MG63 (cell line): ENCODE measurements at places on chromosomes 13 and 19.

DNA sequence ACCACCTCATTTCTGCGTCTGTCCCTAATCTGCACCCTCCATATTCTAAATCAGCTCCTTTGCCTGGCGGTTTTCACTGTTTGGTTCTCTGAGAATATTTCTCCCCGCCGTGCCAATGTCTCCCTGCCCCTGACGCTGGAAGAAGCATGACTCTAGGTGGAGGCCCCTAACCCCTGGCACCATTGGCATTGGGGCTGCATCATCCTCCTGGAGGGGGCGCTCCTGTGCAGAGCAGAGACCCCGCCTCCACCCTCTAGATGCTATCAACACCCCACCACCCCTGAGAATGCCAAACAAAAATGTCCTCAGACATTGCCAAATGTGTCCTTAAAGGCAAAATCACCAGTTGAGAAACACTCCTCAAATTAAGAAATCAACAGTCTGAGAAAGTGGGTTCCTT, 6.5 kb downstream of the ZSCAN5B start:
- DNase-seq, result no peak

DNA sequence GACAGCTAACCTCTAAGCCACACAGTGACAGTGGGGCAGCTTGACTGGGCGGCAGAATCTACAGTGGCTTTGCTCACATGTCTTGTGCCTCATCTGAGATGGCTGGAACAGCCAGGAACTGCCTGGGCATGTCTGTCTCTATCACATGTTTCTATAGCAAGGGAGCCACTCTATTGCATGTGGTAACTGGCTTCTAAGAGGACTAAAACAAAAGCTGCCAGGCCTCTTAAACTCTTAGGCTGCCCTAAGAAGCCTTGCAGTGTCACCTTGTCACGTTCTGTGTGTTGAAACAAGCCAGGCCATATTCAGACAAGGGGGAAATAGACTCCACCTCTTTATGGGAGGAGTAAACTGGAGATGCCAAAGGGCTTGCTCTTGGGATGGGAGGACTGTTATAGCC, 122.9 kb upstream of the MAB21L1 start:
- DNase-seq, result no peak

DNA sequence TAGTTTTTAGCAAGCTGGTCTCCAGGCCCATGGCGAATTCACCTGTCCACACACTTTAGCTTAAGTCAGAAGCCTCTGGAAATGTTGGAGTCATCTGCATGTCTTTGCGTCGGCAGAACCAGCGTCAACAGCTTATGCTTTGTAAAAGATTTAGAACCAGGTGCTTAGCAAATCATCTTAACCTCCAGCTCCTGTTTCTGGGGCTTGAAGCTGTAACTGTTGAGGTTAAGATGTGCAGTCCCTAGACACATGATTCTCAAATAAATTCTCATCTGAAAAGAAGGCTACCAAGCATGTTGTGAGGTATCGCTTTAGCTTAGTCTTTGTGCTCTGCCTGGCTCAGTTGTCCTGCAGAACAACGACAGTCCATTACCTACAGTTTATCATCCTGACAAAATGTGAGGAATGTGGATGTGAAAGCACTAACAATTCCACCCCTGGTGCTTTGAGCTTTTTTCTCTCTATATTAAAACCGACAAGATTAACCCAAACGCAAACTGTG, 4.4 kb downstream of the EFNB2 start:
- no peak for DNase-seq

DNA sequence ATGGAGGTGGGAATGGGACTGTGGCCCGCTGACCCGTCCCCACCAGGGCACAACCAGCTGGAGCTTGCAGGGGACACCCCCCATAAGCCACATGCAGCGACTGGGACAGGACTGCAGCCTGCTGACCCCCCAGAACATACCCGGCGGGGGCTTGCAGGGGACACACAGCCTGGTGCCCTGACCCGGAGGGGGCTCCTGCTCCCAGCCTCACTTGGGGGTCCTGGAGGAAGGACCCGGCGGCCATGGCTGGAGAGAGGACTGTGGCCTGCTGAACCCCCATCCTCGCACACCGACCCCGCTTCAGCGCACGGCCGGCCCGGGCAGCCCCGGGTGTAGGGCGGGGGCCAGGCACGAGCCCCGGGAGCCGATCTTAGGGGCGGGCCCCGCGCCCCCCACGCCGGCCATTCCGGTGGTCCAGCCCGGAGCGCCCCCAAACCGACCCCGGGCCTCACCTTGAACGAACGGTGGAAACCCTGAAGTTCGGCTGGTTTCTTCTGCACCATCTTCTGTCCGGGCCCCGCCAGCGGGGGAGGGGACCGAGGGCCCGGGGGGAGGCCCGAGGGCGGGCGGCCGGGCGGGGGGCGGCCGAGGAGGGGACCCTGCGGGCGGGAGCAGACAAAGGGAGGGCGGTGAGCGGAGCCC, 574 bp downstream of the MKNK2 start:
- no peak for DNase-seq

DNA sequence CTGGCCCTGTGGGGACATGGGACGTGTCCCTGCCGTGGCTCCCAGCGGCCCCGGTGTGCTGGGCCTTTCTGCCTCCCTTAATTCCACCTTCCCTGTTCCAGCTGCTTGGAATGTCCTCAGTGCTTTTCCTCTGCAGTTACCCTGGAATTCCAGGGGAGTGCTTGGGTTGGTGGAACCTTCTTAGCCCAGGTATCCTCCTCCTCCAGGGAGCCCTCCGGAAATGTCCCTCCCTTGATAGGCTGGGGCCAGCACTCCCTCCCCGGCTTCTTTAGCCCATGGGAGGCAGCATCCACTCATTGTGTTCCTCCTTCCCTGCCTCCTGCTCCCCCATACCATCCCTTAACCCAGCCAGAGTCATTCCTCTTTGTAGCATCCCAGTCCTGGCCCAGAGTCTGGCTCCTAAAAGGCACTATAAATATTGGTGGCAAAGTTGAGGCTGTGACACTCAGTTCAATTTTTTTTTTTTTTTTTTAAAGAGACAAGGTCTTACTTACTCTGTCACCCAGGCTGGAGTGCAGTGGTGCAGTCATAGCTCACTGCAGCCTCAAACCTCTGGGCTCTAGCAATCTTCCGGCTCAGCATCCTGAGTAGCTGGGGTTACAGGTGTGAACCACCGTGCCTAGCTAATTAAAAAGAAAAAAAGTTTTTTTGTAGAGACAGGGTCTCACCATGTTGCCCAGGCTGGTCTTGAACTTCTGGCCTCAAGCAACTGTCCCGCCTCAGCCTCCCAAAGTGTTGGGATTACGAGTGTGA, 13.7 kb upstream of the SLC7A10 start:
- no peak for DNase-seq

DNA sequence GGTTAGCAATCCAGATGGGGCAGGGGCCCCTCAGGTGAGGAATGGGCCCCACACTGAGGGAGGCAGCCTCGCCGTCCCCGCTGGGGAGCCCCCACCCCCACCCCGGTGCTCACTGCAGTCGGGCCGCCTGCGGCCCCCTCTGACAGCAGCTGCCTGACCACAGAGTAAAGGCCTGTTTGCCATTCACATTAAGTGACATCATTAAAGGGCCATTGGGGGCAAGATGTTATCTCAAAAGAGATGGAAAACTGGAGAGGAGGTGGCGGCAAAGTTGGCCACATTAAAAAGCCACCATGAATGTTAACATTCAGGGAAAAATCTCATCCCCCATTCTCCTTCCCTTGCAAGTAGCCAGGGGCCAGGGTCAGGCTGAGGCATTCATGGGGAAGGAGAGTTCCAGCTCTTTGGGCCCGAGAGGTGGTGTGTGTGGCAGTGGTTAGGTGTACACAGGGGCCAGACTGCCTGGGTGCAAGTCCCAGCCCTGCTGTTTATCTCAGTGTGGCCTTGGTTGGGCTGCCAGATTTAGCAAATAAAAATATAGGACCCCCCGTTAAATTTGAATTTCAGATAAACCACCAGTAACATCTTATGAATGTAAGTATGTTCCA, 20.9 kb downstream of the VSTM2B start:
- DNase-seq, result no peak
